ENCODE measurements at places on chromosomes 5 and 9. TPM values are rescaled to one million over a fixed set of nuclear protein-coding genes. Genes with fewer than 3 reads are reported as not detected.

The CAVIN4 gene
- total RNA-seq = 1.2 TPM

The NOL6 gene
- 28.3 TPM for total RNA-seq

The KCTD16 gene
- total RNA-seq = 0.50 TPM

The WDR38 gene
- not detected for total RNA-seq

The TMEM252 gene
- not detected for total RNA-seq

The ADAMTS13 gene
- total RNA-seq = 6.0 TPM

The BHMT2 gene
- 6.4 TPM for total RNA-seq

The MVB12B gene
- total RNA-seq = 3.8 TPM
